ENCODE measurements at places on chromosomes 12 and 14.
A peak's percentile ranks its signal among the peaks of the same experiment; 100 is the strongest.

- DNase-seq: no peak
These were observed 2.3 kb downstream of the JDP2 start for GRCh38 chr14:75430116-75430515.

- DNase-seq: peak; percentile 27
These were observed 283.3 kb upstream of the PWP1 start for GRCh38 chr12:107402041-107403022.

- DNase-seq: no peak
These were observed 753.6 kb downstream of the SLC16A7 start for GRCh38 chr12:60349232-60349978.

DNA sequence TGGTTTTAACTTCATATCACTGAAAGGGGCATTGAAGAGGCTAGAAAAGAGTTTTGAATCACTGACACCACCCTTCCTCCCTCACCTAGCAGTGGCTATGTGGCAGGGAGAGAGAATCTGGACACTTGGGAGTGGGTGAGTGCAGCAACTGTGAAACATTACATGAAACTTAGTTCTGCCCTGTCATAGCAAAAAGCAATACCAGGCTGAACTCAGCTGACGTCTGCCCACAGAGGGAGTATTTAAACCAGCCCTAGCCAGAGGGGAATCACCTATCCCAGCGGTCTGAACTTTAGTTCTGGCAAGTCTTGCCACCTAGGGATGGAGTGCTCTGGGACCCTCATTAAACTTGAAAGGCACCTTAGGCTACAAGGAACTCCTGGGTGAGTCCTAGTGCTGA, 20.7 kb upstream of the UNC79 start:
- no peak for DNase-seq

GRCh38 chr12:81596558-81596957, 162.6 kb downstream of the PPFIA2 start:
- DNase-seq: no peak

GRCh38 chr14:79136071-79137044, 966.2 kb downstream of the NRXN3 start:
- no peak for DNase-seq

- DNase-seq: no peak
These were observed 229.8 kb upstream of the LRIG3 start for GRCh38 chr12:59149995-59150642.

GRCh38 chr12:94133964-94134795, 14.2 kb upstream of the PLXNC1 start:
- no peak for DNase-seq

GRCh38 chr12:94481734-94482133, 22.1 kb upstream of the CEP83 start:
- DNase-seq: no peak

DNA sequence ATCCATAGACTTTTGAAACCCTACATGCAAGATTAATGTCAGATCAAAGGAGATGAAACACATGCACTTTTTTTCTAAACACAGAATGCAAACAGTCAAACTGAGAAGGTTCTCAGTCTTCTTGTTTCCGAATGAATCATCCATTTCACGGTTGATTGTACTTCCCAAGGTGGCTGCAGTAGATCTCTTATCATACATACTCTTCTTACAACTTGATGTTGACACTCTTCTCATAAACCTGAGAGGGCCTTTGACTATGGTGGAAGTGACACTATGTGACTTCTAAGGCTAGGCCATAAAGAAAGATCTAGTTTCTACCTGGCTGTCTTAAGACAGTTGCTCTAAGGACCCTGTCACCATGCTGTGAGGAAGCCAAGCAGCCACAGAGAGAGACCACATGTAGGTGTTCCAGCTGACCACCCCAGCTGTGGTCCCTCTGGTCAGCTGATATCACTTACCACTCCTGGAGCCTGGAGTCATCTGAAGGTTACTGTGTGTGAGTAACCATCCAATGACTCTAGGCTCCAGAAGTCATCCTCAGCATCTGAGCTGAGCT, 67.2 kb upstream of the HMGA2 start:
- DNase-seq: no peak

DNA sequence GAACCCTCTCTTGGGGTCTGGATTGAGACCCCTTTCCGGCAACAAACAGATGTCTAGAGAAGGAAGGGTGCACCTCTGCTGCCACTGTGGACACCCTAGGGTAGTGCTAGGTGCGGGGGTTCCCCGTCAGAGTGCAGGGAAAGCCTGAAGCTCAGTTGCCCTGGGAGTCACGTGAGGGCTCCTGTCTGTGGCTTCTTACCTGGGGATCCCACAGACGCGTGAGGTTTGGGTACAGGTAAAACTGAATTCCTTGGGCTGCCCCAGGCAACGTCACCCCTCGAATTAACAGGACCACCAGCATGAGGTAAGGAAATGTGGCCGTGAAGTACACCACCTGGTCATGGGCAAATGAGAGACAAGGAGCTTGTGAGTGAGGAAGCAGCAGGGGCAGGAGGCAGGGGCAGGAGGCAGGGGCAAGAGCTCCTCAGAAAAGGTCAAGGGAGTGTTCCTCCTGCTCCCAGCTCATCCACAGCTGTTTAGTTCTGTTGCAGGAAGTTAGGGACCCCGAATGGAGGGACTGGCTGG, 21.0 kb upstream of the SLC6A12 start:
- no peak for DNase-seq

All from stimulated activated CD8-positive, alpha-beta memory T cell treated with anti-CD3 and anti-CD28 coated beads, Interleukin-4, amount 100 ng/mL, for 4 hours (primary cell).